ENCODE measurements at places on chromosomes 3 and 15. TPM values are rescaled to one million over a fixed set of nuclear protein-coding genes. Genes with fewer than 3 reads are reported as not detected.

DNA sequence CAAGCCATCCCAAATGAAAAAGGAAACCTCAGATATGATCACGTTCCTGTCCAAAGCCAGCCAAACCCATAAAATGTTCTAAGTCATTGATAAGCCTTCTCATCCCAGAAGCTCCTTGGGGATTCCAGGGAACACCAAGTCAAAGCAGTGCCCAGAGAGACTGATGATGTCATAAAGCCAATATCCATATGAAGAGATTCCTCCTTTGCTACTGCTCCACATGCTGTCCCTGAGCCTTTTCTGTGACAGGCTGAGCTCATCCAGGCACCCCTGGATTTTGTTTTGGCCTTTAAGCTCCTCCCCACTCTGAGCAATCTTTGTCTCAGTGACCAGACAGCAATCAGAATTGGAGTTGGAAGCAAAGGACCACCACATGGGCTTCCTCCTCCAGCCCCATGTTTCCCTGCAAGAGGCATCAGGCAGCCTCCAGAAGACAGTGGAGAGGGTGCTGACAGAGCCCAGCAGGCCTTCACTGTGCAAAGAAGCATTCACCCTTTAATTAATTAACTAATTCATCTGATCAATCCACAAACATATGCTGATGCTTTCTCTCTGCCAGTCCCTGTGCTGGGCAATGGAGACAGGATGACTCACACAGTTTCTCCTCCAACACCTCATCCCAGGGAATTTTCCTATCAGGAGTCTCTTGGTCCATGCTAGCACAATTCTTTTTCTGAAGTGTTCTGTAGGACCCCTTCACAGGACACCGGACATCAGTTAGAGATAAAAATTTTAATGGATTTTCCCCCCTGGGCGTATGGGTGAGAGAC is 25.0 kb downstream of the MEX3B start:
- no peaks in the 10 kb centered on the region for H3K36me3 ChIP-seq
- no peak overlapping the region for H3K4me3 ChIP-seq
- no peak for DNase-seq

GRCh38 chr3:100289339-100289738 is 28.5 kb downstream of the TBC1D23 start:
- peaks cover 6% of the 10 kb centered on the region for H3K4me1 ChIP-seq
- no peak for DNase-seq
- H3K27ac ChIP-seq = no peak overlapping the region
- no peaks in the 10 kb centered on the region for H3K27me3 ChIP-seq

- no peaks in the 10 kb centered on the region for H3K36me3 ChIP-seq
- no peaks in the 10 kb centered on the region for H3K27me3 ChIP-seq
- H3K4me3 ChIP-seq = no peak overlapping the region
- peaks cover 3% of the 10 kb centered on the region for H3K4me1 ChIP-seq
- no peak for DNase-seq
Observed at GRCh38 chr3:195099951-195100785, 170.8 kb downstream of the XXYLT1 start.

DNA sequence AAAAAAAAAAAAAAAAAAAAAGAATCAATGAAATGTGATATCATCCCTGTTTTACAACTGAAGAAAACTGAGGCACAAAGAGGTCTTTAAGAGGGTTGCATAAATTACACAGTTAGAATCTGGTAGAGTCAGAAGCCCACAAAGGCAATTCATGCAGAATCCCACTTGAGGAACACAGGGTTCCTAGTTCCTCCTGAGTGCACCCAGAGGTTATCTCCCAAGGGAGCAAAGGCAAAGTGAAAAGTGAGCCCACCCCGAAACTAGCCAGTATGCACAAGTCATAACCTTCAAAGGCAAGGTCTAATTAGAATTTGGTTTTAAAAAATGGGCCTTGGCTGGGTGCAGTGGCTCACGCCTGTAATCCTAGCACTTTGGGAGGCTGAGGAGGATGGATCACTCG is 37.8 kb downstream of the AP3S2 start:
- no peak overlapping the region for H3K4me3 ChIP-seq
- no peaks in the 10 kb centered on the region for H3K27me3 ChIP-seq
- peaks cover 11% of the 10 kb centered on the region for H3K36me3 ChIP-seq
- peak; percentile 57 for DNase-seq
- peaks cover 29% of the 10 kb centered on the region for H3K4me1 ChIP-seq

- no peaks in the 10 kb centered on the region for H3K36me3 ChIP-seq
- H3K27me3 ChIP-seq = no peaks in the 10 kb centered on the region
- no peak for DNase-seq
- no peaks in the 10 kb centered on the region for H3K4me1 ChIP-seq
Observed at GRCh38 chr3:65596571-65597225, 442.0 kb downstream of the MAGI1 start.

Gene EDC3
- total RNA-seq = 19.9 TPM

DNA sequence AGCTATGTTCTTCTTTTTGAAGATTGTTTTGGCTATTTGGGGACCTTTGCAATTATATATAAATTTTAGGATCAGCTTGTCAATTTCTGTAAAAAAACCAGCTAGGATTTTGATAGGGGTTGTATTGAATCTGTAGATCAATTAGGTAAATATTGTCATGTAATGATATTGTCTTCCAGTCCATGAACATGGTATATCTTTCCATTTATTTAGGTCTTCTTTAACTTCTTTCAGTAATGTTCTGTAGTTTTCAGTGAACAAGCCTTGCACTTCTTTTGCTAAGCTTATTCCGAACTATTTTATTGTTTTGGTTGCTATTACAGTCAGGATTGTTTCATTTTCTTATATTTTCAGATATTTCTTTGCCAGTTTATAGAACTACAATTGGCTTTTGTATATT is 175.8 kb upstream of the RARB start:
- no peaks in the 10 kb centered on the region for H3K4me1 ChIP-seq
- no peak for DNase-seq
- no peaks in the 10 kb centered on the region for H3K27me3 ChIP-seq
- no peak overlapping the region for H3K4me3 ChIP-seq

Gene UQCC5
- 29.7 TPM for total RNA-seq

Data from Karpas-422 (cell line).